ENCODE measurements at places on chromosomes 16 and 17. TPM values are rescaled to one million over a fixed set of nuclear protein-coding genes. Genes with fewer than 3 reads are reported as not detected.

- DNase-seq, result no peak
Observed at GRCh38 chr17:75428543-75429469, 23.3 kb upstream of the GRB2 start.

Gene LGALS9B
- not detected for polyA plus RNA-seq

Gene KRTAP2-2
- polyA plus RNA-seq, result not detected

DNA sequence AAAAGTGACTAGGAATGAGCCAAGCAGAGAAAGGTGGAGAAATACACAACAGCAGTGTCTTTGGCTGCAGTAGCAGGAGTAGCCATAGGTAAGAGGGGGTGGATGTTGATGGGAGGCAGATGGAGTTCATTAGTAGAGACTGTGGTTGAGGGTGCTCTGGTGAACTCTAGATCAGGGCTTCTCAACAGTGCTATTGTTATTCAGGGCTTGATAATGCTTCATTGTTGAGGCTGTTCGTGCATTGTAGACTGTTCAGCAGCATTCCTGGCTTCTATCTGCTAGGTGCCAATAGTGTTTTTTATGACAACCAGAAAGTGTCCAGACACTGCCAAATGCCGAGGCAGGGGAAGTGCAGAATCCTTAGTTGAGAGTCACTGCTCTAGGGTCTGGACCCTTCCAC lies 3.6 kb downstream of the ALKBH5 start:
- no peak for DNase-seq

Gene CLEC10A
- polyA plus RNA-seq, result 1.8 TPM

DNA sequence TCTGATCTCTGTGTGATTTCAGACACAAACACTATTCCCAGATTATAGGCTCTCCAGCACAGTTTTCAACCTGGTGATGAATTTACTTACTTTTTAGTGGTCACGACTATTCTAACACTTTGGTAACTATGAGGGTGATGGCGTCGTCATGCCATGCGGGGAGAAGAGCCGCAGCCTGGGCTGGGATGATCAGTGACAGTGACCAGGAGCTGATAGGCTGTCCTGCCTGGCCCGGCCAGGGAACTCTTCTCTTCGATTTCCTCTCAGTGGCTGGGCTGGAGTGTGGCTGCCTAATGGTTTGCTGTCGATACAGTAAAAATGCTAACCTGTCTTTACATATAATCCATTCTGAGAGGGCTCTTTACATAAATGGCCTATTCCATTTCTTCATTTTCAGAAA lies 113.1 kb downstream of the IRX3 start:
- no peak for DNase-seq

DNA sequence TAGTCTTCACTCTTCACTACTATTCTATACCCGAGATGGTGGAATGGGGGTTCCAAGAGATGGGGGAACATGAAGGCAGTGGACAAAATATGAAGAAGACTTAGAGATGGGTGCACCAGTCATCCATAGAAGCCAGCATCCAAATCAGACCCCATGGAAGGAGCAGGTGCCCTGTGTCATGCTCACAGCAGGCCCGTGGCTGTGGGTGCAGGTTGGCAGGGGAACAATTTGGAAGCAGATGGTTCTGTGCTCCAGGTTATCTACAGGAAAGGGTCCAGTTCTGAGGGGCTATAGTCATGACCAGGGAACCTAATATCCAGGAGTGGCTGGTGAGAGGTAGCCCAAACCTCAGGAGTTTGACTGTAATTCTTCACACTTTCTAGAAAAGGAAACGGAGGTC lies 9.6 kb upstream of the LPCAT2 start:
- DNase-seq, result no peak

DNA sequence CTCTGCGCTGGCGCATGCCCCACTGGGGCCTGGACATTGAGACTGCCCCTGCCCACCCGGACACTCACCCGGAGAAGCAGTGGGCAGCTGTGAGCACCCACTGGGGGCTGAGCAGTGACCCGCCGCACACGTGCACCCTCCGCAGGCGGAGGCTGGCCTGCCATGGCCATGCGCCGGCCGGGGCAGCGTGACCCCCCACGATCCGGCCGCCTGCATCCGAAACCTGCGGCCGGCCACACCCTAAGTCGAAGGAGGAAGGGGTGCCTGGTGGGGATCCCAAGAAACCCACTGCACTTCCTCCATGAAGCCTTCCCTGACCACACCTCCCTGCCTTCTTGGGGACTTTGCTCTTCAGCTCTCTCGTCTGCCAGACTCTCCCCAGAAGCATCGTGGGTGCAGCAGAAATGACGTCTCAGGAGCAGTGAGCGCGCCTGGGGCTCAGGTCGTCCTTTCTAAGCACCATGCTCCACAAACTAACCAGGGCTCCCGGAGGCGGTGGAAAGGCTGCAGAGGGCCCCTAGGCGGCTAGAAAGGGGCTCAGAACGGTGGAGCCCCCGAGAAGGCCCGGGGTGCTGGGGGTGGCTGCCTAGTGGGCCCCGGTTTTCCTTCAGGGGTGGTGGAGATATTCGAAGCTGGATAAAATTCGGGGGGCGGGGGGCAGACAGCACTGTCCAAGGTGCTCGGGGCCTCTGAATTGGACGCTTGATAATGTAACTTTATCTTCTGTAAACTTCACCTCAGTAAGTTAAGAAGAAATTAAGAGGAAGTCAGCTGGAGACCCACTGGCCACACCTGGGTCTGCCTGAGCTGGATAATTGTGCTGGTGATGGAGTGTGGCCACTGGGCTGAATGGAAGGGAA lies 1.5 kb downstream of the TPSG1 start:
- DNase-seq, result no peak

Measured in heart left ventricle (tissue), 16 donors.